ENCODE measurements at places on chromosomes 16 and 17.

GRCh38 chr16:27625050-27625697 lies 75.2 kb downstream of the KATNIP start:
- no peak for DNase-seq

- no peak for DNase-seq
These were observed 21.9 kb downstream of the PRKAR1A start for GRCh38 chr17:68533887-68534694.

- DNase-seq = no peak
These were observed 37.7 kb upstream of the CCDC182 start for GRCh38 chr17:57782647-57783337.

- no peak for DNase-seq
These were observed 32.2 kb upstream of the ABCA3 start for GRCh38 chr16:2372684-2373083.

GRCh38 chr17:13337864-13338371 lies 263.8 kb downstream of the HS3ST3A1 start:
- DNase-seq = no peak
